GM13976 (cell line): ENCODE measurements at places on chromosomes 3 and 15.

DNA sequence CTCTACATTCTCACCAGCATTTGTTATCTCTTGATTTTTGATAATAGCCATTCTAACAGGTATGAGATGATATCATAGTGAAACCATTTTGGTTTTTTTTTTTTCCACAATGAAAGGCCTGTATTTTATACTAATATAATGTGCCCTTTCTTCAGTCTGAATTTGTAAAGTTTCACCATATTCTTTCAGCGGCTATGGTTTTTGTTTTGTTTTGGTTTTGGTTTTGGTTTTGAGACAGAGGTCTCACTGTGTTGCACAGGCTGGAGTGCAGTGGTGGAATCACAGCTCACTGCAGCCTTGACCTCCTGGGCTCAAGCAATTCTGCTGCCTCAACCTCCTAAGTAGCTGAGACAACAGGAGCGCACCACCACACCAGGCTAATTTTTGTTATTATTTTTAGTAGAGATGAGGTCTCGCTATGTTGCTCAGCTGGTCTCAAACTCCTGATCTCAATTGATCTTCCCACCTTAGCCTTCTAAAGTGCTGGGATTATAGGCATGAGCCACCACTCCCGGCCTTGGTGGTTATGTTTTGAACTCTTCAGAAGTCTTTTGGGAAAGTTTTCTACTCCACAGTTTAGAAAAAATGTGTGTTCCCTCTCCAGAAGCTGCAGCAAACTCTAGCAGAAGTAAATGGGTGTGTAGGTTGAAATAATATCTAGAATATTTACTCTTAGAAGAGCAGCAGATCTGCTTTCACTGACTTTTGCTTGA is 110.2 kb upstream of the UMPS start:
- no peak for DNase-seq

DNA sequence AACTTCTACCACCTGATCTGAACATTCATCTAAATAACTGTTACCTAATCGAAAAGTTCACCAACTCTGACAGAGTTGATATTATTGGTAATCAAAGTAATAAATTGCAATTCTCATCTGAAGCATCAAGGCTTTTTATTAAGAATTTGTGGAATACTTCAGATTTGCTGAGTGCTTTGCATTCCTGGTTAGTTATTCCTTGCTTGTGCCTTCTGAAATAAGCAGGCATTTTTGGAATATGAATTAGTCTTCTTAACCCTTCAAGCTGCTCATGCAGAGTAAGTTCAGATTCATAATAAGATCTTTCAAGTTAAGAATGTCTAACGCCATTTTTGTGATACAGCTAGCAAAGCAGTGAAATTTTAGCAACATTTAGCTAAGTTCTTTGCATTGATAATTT is 188.5 kb downstream of the ALCAM start:
- no peak for DNase-seq

GRCh38 chr3:179250803-179251476 is at the start of gene KCNMB3:
KCNMB3 (minus strand) TSS chr3:179251114; CDS start chr3:179250990, 124 bp downstream.
- DNase-seq: no peak

- DNase-seq: no peak
These were observed 28.1 kb downstream of the DNAJB8 start for GRCh38 chr3:128438488-128439072.

DNA sequence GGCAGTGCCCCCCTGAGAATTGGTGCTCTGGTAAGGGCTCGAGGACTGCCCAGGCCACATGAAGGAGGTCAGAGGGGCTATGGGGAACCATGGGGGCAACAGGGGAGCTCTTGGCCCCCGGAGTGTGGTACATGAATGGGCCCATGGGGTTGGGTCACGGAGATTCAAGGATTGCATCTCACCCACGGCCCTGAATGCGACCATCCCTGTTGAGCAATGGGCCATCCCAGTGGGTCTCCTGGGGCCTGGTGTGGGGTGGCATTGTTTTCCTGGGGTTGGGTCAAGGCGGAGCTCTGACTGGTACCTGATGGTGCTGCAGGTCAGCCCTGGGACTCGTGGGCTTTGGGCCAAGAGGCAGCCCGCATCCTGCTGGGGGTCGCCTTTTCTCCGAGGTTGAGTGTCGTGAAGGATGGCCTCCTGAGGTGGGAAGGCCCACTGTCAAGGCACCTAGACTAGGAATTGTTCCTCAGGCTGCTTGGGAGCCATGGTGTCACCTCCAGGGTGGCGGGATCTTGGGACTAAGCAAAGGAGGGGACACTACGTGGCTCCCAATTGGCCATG is 198.3 kb downstream of the UBE3A start:
- no peak for DNase-seq

GRCh38 chr3:121863801-121864200 is 28.8 kb downstream of the EAF2 start:
- DNase-seq: no peak

GRCh38 chr15:50889589-50889988 is 18.9 kb upstream of the AP4E1 start:
- no peak for DNase-seq

GRCh38 chr3:182028081-182028480 is 316.4 kb downstream of the SOX2 start:
- DNase-seq: no peak

DNA sequence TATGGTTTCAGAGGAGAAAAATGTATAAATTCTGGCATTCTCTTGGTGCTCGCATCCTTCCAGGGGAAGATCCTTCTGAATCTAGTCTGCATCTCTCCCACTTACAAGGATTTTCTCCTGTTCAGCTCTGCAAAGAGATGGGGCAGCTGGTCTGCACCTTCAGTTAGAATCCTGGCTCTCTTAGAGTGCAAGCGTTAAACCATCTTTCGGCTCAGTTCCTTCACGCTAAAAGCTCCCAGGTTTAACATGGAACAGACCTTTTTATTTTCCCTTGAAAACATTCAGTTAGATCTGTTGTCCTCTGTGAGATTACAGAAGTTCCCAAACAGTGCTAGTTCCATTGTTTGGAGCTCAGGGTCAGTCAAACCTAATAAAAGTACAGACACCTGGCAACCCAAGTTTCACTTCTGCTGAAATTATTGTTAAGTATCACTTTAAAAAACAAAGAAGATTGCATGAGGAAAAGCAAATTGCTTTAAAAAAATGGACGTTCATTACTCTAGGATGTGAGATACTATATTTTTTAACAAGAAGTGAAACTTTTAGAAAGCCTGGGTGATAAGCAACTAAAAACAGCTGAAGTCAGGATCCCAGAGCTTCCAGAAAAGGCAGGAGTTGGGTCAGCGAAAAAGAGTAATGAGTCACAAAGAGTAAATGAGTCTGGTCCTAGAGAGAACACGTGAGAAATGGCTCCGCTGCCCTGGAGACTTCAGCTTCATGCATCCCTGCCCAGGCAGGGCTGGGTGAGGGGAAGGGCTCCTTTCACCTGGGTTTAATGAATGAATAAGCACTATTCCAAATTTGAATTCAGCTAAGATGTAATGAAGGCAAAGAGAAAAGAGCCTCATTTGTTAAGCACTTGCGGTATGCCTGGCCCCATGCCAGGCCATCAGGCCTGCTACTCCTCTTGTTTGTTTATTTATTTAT is 63.3 kb downstream of the ABTB1 start:
- peak; percentile 62 for DNase-seq

- no peak for DNase-seq
These were observed 246.5 kb downstream of the MYRIP start for GRCh38 chr3:40055956-40056355.

GRCh38 chr3:45275006-45275704 is 49.1 kb upstream of the TMEM158 start:
- no peak for DNase-seq

GRCh38 chr15:85532689-85533088 is 152.3 kb downstream of the AKAP13 start:
- no peak for DNase-seq

GRCh38 chr3:142355692-142356091 is 92.1 kb downstream of the XRN1 start:
- DNase-seq: peak; percentile 15

GRCh38 chr15:90097475-90097874 is 4.8 kb downstream of the IDH2 start:
- peak; percentile 66 for DNase-seq

DNA sequence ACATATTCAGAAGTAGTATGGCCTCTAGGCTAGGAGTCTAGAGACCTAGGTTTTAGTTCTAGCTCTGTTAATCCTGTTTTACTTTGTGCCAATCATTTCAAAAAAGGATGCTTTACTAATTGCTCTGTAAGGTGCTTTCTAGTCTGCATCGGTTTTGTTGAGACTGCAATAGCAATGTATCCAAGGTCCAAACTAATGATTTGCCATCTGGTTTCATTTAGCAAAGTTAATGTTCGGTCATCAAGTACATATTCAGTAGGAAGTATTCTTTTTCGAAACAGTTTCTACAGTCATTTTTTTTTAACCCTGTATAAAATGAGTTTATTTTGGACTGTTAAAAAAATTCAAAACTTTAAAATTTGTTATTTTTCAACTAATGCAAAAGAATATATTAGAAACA is 2.0 kb upstream of the GALK2 start:
- no peak for DNase-seq

GRCh38 chr15:34628577-34629152 is 45.2 kb upstream of the GOLGA8B start:
- DNase-seq: no peak

- no peak for DNase-seq
These were observed 51.6 kb downstream of the WDR76 start for GRCh38 chr15:43878446-43878845.

DNA sequence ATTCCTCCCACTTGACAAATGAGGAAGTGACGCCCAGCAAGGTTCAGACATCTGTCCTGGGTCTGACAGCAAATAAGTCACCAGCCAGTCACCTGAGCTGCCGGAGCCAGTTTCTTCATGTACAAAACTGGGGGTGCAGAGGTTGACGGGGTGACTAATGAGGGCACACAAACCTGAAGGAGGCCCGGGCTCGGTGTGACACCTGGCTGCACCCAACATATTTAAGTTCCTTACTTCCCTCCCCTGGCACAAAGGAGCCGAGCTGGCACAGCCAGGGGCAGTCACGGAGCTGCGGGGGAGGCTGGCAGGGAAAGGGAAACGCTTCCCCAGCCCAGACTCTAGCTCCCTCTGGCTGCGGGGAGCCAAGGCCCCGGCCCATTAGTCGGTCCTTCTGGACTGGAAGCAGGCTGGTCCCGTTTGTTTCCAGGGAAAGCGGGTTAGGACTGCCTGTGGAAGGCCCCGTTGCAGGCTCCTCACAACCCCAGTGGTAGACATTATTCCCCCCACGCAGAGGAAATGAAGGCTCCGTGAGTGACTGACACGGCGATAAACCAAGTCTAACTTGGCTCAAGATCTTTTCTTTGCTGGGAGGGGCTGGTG is 2.3 kb downstream of the FBXL22 start:
- DNase-seq: peak; percentile 57

DNA sequence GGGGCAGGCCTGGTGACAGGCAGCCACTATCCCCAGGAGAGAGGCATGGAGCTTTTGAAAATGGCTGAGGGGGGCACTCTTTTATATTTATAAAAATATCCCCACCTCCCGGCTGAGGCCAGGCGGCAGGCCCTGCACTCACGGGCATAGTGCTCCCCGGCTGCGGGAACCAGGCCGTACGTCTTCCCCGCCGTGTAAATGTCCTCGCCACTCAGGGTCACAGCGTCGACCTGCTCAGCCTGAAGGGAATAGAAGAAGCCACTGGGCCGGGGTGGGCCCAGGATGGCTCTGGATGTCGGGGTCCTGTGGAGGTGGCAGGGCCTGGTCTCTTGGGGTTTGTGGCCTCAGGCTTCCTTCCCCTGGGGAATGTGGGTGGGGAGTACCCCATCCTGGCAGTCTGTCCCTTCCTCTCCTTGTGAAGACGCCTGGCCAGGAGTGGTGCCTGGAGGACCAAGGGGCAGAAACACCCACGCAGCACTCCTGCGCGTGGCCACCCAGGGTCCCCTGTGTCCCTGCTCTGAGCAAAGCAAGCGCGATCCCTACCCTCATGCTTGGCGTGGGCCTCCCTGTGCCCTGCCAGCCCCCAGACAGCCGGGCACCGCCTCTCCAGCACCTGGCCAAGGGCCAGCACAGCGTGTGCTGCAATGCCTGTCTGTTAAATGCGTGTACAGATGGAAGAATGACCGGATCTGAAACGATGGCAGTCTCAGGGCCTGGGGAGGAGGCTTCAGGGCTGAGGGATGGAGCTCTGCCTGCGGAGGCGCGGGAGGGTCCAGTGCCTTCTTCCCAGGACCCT is 18.9 kb downstream of the MELTF start:
- no peak for DNase-seq

- DNase-seq: no peak
These were observed 128.0 kb downstream of the SRGAP3 start for GRCh38 chr3:9121366-9122001.

- peak; percentile 29 for DNase-seq
These were observed 56.6 kb upstream of the POMGNT2 start for GRCh38 chr3:43162230-43163084.

- DNase-seq: peak; percentile 26
These were observed 144.5 kb upstream of the BCL6 start for GRCh38 chr3:187889601-187890404.

- no peak for DNase-seq
These were observed 867.1 kb upstream of the GBE1 start for GRCh38 chr3:82628385-82629014.

DNA sequence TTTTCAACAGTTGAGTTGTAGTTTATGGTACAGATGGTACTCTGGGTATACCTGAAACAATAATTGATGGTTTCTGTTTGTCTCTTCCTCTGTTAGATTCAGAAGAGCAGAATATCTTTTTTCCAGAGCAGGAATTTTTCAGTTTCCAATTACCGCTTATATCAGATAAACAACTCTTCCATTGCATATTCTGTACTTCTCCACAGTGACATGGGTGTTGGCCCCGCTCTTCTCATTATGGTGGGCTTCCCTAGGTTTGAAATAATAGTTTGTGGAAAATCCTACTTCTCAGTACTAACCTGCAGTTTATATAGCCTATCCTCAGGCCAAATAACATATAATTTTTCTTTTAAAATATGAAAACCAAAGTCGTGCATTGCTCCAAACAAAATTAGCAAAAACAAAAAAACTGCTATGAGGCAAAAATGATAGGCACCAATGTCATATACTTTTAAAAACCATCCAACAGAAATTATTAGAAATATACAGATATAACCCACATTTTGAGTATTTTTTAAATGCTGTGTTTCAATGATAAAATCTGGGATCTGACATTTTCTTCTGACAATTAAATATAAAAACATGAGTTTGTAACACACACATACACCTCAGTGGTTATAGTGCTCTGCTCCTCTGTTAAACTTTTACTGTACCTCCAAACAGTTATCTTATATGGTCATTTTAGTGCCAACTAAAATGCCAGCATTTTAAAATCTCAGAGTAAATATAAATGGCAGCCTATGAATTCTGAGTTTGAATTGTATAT is 56.8 kb downstream of the CMSS1 start:
- no peak for DNase-seq

DNA sequence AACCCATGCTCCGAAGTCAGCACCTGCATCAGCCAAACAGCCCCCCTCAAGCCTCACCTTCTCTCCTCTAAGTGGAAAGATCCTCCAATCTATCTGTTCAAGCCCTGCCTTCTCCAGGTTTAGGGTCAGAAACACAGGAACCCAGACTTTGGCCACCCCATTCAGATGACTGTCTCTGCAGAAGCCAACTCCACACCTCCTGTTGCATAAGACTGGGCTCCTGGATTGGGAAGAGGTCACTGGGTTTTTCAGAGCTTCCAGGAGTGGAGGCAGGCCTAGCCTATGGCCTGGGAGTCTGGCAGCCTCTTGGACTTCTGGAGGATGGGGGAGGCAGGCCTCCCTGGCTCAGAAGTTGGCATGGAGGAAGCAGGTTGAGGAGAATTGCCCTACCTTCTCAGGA is 21.5 kb downstream of the CCDC33 start:
- DNase-seq: no peak
